Mesothelial cell of epicardium (in vitro differentiated cells): ENCODE measurements at places on chromosomes 2 and 18. TPM values are rescaled to one million over a fixed set of nuclear protein-coding genes. Genes with fewer than 3 reads are reported as not detected.

DNA sequence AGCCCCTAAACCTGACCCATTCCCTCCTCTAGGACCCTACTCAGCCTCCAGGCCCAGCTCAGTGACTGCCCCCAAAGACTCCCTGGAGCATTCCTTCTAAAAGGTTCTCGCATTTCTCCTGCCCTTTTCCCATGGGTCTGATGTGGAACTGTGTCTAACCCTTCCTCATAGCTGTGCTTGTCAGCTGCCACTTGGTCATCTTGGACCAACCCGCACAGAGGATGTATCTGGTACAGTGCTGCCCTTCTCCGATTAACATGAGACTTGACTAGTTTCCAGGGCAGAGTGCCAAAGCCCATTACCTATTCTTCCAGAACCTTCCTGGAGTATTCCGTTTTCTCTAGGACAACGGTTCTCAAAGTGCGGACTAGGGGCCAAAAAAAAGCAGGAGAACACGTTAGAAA is 518 bp upstream of the NFU1 start:
- peak overlapping the region; percentile 94 for H3K4me3 ChIP-seq
- no peaks in the 10 kb centered on the region for H3K27me3 ChIP-seq
- H3K36me3 ChIP-seq: no peaks in the 10 kb centered on the region
- no peak for DNase-seq
- peaks cover 26% of the 10 kb centered on the region for H3K4me1 ChIP-seq

DNA sequence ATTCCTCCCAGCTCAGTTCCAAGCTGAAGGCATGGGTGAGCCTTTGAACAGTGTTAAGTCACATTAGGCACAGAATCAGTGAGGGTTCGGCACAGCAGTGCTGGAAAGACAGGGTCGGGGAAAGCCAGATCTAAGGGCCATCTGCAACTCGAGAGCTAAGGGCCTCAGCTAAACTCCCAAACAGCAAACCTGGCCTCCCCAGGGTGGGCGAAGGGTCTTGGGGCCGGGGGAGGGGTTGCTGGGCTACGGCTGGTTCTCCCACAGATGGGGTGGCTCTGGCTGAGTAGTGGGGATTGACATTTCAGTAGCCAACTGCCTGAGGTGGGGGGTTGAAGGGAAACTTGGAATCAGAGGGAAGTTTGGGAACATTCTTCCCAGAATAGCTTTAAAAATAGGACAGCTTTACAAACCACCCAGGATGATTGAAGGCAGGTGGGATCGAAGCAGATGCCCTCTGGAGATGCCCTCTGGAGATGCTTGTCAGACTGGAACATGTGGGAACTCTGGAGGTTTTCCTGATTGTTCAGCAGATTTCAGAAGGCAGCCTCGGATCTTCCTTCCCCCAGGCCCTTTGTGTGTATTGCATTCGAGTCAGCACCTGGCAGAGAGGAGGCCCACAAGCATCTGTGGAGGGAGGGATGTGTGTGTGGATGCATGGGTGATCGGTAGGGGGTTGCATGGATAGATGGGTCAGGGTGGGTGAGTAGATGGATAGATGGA is 156.4 kb downstream of the SMAD7 start:
- H3K27me3 ChIP-seq: no peaks in the 10 kb centered on the region
- no peak overlapping the region for H3K4me3 ChIP-seq
- H3K36me3 ChIP-seq: peaks cover 20% of the 10 kb centered on the region
- peak overlapping the region; percentile 6 for H3K27ac ChIP-seq

GRCh38 chr2:177740700-177741099 is 331.9 kb downstream of the PDE11A start:
- H3K27me3 ChIP-seq: no peaks in the 10 kb centered on the region
- H3K27ac ChIP-seq: peak overlapping the region; percentile 88
- peaks cover 14% of the 10 kb centered on the region for H3K36me3 ChIP-seq

Gene DYNAP
- total RNA-seq: not detected in 3 replicates

- no peak for DNase-seq
- H3K27ac ChIP-seq: no peak overlapping the region
- peaks cover 18% of the 10 kb centered on the region for H3K36me3 ChIP-seq
- no peaks in the 10 kb centered on the region for H3K4me1 ChIP-seq
Observed at GRCh38 chr18:70078106-70078505, 127.4 kb downstream of the RTTN start.

Gene TRIM43B
- total RNA-seq: not detected in 3 replicates

DNA sequence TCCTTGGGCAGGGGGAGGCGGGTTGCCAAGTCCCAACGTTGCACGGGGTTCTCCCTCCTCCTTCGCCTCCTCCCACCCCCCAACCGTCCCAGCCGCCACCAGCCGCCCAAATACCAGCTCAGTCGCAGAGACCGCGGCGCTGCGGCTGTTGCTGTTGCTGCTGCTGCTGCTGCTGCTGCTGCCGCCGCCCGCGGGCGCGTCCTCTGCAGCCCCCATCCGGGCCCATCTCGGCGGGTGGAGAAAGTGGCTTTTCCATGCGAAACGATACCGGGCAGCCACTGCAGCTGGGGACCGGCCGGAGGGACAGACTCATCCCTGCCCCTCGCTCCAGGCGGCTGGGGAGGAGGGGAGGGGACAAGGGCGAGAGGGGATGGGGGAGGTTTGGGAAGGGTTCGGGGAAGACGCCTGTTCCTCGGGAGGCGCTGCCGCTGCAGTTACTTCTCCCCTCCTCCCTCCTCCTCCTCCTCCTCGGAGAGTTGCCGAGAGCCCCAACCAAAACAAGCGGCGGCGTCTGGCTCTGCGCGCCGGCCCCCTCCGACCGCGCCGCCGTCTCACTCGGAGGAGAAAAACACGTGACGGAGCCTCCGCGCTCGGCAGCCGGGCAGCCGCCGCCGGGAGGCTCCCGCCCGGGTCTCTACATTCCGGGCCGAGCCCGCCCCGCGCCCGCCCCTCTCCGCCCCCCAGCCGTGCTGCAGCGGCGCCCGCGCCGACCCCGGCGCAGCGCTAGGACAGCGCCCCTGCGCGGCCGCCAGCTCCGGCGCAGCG is at the start of gene IRS1:
Gene IRS1, minus strand, starts transcription at position 610 of the 765 bp plus-strand sequence. CDS start 1,082 bp downstream, outside the sequence.
- peak within 1 kb of the TSS; percentile 91 for H3K4me3 ChIP-seq
- peak within 1 kb of the TSS; percentile 96 for H3K27ac ChIP-seq
- H3K36me3 ChIP-seq: peaks cover 20% of the 10 kb centered on the region
- H3K4me1 ChIP-seq: peaks cover 53% of the 10 kb centered on the region
- peak; percentile 70 for DNase-seq

Gene DIPK1C
- total RNA-seq: not detected in 3 replicates

Gene PAX8
- total RNA-seq: 0.13 to 0.31 TPM in 2 of 3 replicates, not detected in the other

Gene UGT1A10
- not detected in 3 replicates for total RNA-seq

Gene ASAP2
- total RNA-seq: 25.8 to 29.7 TPM (median 26.2 TPM) in 3 replicates

Gene DSG1
- total RNA-seq: 0.07 to 0.18 TPM (median 0.09 TPM) in 3 replicates

- DNase-seq: no peak
- H3K4me1 ChIP-seq: peaks cover 16% of the 10 kb centered on the region
- H3K4me3 ChIP-seq: no peak overlapping the region
- H3K27ac ChIP-seq: no peak overlapping the region
- H3K36me3 ChIP-seq: peaks cover 2% of the 10 kb centered on the region
- H3K27me3 ChIP-seq: no peaks in the 10 kb centered on the region
Observed at GRCh38 chr2:168211664-168212163, 35.7 kb downstream of the STK39 start.

DNA sequence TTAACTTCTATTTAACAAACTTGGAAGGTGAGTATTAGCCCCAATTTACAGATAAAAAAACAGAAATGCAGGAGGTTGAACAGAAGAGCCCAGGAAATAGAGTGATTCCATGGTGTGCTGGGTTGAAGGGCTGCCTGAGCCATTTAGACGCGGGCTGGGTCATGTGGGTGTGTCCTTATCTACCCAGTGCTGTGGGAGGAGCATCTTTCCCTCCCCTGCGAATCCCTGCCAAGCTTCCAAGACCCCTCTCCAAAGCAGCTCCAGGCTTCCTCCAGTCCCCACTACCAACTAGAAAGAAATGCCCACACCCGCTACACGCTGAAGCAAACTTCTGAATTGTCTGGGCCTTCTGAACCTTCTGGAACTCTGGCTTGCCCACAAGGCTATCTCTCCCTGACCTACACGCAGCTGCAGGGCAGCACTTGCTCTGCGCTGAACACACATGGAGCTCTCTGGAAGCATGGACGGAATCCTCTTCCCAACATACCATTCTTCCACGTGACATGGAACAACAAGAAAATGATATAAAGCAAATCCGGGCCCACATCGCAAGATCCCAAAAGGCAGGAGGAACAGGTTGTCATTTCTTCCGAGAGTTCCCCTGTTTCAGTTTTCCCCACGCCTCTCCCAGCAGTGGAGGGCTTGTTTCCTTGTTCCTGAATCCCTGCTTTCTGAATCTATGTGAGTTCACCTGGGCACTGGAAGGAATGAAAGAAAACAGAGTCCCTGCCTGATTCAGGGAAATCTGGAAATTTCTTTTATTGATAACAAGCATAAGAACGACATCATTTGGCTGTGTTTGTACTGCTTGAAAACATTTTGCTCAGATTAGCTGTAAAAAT is 562.7 kb upstream of the ID2 start:
- peak overlapping the region; percentile 95 for H3K27ac ChIP-seq
- peaks cover 53% of the 10 kb centered on the region for H3K4me1 ChIP-seq
- H3K36me3 ChIP-seq: no peaks in the 10 kb centered on the region
- H3K4me3 ChIP-seq: no peak overlapping the region

Gene PROKR1
- 0.09 to 0.14 TPM (median 0.11 TPM) in 3 replicates for total RNA-seq
